ENCODE measurements at places on chromosomes 6 and 20.

DNA sequence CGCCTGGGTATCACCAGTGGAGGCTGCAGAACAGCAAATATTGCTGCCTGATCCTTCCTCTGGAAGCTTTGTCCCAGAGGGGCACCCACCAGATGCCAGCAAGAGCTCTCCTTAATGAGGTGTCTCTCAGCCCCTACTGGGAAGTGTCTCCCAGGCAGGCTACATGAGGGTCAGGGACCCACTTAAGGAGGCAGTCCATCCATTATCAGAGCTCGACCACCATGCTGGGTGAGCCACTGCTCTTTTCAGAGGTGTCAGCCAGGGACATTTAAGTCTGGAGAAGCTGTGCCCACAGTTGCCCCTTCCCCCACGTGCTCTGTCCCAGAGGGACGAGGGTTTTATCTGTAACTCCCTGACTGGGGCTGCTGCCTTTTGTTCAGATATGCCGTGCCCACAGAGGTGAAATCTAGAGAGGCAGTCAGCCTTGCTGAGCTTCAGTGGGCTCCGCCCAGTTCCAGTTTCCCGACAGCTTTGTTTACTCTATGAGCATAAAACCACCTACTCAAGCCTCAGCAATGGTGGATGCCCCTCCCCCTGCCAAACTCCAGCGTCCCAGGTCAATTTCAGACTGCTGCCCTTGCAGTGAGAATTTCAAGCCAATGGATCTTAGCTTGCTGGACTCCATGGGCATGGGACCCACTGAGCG, 25.9 kb upstream of the AIG1 start:
- no peak for DNase-seq

GRCh38 chr6:166440106-166440505, 57.4 kb upstream of the MPC1 start:
- no peak for DNase-seq

DNA sequence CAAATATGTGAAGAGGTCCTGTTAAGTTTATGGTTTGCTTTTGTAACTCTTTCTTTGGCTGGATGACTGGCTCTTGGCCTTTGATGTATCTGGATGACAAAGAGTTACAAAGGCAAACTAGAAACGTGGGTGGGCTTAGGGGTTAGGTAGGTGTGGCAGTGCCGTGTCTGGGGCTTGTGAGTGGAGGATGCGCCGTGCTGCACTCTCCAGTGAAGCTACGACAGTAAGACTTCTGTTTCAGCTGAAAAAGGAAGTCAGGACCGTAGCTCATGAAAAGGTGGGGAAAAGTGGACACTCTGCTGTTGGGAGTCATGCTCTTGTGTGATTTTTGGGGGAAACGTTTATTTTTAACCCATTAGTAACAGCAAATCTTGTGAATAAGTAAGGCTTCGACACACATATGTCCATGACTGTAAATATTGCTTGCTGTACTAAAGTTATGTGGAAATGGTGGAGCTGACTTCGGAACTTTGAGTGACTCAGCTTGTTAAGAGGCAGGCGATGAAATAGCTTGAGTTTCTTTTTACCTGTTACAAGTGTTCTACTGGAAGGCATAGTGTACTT, 45.6 kb downstream of the DUSP22 start:
- DNase-seq, result no peak

DNA sequence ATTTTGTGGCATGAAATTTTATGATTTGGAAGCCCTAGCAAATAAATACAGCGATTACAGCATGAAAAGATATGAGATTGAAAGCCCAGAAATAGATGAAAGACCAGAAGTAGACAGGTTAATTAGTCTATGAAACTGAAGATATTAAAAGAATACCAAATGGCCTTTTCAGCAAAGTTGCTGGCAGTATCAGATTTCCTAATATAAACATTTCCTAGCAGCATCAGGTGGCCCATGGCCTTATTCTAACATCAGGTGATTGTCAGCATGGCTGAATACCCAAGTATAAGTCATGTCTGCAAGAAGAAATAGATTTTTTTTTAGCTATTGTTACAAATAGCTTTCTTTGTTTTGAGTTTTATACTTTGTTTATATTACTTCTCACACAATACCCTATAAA, 93.2 kb downstream of the CLVS2 start:
- no peak for DNase-seq

GRCh38 chr6:119865466-119866350, 516.1 kb upstream of the MAN1A1 start:
- no peak for DNase-seq

DNA sequence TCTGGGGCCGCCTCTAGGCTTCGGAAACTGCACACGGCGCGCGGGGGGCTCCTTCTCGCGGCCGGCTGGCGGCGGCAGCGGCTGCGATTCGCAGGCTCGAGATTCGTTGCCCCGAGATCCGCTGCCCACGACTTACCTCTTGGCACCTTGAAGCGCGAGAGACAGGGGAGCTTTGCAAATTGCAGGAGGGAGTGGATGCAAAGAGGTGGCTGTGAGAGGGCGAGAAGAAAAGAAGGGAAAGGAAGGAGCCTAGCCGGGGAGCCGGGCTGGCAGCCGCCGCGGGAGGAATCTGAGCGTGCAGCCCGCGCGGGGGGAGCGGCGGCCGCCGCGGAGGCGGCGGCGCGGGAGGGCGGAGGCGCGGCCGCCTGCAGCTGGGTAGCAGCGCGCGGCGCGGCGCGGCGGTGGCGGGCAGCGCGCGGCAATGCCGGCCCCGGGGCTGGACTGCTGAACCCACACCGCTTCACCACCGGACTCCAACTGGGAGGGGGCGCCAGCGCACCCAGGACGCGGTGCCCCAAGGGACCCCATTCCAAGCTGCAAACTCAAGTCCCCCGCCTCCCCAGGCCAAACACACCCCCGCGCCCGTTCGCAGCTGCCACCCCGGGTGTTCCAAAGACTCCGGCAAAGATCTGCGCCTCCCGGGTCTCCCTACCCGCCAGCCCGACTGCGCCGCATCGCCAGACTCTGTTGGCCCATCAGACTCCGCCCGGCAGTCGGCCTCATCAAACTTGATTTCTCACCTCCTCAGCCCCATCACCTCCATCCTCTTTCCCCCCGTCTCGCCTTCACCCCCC, 44.2 kb upstream of the SUPT3H start:
- no peak for DNase-seq

DNA sequence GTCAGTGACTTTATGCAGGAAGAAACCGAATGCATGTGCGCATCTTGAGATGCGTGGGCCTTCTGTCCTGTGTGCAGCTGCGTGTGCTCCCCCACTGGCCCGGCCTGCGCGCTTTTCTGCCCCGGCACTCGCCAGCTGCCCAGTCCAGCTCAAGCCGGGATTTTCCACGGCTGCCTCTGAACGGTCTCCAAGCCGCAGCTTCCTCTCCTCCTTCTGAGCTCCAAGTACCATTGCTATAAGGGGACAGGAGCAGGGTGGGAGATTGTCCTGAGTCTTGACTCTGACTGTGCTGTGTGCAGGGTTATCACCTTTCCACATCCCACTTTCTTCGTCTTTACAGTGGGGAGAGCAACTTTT, 302.8 kb downstream of the THBS2 start:
- no peak for DNase-seq

- no peak for DNase-seq
Observed at GRCh38 chr6:45495429-45496084, 117.8 kb upstream of the SUPT3H start.

DNA sequence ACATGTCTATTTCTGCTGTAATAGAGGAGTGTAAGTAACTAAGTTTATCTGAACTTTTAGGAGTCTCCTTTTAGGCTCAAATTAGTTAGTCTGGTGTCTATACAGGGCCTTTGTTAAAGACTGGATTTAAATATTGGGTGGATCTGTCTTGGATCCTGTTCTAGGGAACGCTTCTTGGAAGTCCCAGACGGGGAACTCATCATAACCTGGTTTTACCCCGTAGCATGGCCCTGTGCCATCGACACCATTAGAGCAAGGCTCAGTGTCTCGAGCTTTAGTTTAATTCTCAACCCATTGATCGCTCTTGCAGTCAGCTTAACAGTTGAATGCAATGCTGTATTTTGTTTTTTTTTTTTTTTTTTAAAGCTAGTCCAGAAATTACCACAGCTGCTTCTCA, 89.9 kb downstream of the CARMIL1 start:
- no peak for DNase-seq

DNA sequence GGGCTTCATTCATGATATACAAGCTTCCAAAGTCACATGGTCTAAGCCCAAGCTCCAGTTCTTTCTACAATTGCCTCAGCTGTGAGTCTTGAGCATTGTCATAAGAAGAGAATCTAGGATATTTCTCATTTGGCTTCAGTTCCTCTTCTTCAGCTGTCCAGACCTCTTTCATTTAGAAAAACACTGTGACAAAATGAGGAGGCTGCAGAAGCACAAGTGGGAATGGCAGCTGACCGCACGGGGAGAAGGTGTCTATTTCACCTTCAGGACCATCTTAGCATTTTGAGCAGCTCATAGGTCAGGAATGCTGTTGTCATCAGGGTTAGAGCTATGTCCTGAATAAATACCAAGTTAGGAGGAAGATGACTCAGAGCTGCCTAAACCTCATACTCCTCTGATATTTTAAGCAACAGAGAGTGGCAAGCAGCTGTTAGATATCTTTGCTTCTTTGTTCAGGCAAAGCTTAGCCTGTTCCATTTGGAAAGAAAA, 390.1 kb upstream of the CITED2 start:
- no peak for DNase-seq

DNA sequence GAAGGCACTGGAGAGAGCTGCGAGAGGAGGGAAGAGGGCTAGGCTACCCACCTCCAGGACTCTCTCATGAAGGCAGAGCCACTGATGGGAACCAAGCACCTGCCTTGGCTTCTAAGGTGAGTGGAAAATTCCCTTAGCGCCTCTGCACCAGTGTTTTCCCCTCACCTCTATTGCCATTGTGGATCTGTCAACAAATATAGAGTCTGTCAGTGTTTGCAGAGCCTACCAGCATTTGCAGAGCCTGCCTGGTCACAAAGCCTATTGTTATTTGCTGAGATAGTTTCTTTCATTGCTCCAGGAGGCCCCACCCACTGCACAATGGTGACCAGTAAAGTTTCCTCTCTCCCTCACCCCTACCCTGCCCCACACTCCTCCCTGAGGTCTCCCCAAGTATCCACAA, 141.9 kb downstream of the MRPL14 start:
- DNase-seq, result no peak

DNA sequence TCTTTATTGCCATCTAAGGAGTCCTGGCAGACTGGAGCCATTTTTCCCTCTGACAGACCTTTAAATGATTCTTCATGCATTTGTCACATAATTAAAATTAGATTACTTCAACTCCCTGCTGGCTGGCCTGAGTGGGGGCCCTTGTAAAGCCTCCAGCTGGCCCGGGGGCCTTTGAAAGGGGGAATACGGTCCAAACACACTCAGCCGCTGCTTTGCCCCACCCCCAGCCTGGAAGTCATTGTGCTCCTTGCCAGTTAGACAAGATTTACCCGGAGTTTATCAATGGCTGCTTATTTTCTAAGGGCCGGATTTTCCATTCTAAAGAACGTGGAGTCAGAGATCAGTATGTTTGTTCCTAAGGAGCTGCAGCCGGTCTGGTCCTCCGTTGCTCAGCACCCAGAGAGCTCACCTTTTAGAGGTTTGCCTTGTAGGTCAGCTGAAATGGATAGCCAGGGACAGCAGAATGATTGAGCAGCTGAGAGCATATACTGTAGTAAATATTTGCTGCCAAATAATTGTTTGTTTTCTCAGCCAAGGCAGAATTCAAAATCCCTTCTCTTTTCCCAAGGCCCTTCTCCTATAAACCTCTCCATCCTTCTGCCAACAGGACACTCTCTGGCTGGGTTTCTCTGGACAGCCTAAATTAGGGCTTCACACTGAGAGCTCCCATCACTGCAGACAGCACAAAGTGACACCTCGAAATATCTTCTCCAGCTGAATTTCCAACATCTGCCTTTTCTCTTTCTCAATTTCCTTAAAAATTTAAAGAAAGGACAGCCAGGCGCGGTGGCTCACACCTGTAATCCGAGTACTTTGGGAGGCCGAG, 68.4 kb upstream of the RBM24 start:
- DNase-seq, result no peak

DNA sequence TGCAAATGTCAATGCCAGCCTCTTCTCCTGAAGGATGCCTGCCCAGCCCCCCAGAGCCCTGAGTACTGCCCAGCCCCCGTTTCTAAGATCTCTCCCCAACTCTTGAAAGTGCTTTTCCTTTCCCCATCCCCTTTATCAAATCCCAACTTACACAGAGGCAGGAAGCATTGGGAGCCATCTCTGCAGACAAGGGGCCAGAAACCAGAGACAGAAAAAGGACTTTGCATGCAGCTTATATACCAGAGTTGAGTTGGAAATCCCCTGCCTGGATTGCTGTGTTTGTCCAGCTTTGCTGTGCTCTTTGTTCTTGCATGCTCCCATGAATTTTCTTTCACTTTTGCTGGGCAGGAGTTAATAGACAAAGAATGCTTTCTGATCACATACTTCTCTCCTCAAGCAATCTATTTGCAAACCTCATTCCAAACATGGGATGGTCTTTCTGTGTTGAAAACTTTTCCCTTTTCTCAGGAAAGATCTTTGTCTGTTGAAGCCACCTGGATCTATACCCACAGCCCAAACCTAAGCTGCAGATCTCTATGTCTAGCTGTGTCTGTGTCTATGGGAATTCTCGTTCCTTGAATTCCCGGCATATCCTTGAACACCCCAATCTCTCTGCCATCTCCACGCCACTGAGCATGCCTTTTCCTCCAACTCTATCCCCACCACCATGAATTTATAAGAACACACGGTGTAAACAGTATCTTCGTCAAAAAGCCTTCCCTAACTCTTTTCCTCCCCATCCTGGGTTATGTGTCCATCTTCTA, at the start of gene UBD:
Gene UBD (minus strand): TSS at position 209 of the 764 bp plus-strand sequence. CDS start 31 bp downstream, at position 178.
- DNase-seq, result no peak

GRCh38 chr6:167058261-167058660, 59.1 kb downstream of the CEP43 start:
- DNase-seq, result no peak

DNA sequence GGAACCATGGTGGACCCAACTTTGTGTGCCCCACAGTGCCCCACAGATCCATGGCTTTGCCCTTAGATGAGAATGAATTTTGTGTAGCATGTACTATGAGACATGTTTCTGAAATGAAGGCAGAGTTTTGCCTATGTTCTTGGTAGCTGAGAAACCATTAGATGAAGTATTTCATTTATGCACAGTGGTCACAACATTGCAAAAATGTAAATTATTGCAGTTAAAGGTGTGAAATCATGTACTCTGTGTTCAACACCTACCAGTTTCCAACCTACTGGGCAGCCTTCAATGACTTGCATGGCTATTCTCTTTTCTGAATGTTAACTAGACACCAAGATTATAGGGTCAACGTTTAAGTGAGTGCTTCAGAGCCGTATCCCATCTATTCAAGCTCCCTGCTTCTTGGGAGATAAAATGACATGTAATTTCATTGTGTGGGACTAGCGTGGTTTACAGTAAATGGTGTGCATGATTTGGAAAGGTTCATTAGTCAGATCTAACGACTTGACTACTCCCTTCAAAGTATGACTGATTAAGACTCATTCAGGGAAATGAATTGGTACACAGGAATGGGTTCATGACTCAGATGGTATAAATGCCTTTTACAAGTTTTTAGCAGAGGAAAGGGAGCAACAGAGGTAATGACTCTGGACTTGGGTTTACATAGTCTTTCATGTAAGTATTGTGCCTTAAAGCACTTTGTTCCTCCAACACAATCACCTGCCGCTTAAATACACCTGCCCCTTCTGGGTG, 106.1 kb upstream of the AKIRIN2 start:
- no peak for DNase-seq
